ENCODE measurements at places on chromosomes 3 and 15. TPM values are rescaled to one million over a fixed set of nuclear protein-coding genes. Genes with fewer than 3 reads are reported as not detected.

The LRRN1 gene
- total RNA-seq = not detected

The PLSCR4 gene
- 6.5 TPM for total RNA-seq

The GTF2E1 gene
- 17.0 TPM for total RNA-seq

The PLCH1 gene
- total RNA-seq = 0.97 TPM

The IRAK2 gene
- total RNA-seq = 26.4 TPM

The TUSC7 gene
- not detected for total RNA-seq

The BNC1 gene
- 0.47 TPM for total RNA-seq

The COLQ gene
- 0.45 TPM for total RNA-seq

The GOLGA6C gene
- total RNA-seq = not detected

The SST gene
- not detected for total RNA-seq

The KLHL40 gene
- not detected for total RNA-seq

The CPLX3 gene
- total RNA-seq = 0.05 TPM

The CPN2 gene
- not detected for total RNA-seq

The NSUN3 gene
- 8.3 TPM for total RNA-seq

The ATP10A gene
- 7.3 TPM for total RNA-seq

The KLHDC8B gene
- 4.3 TPM for total RNA-seq

The C3orf49 gene
- total RNA-seq = not detected

The GCSAM gene
- not detected for total RNA-seq

The SAMD7 gene
- total RNA-seq = not detected

The LIPH gene
- 6.2 TPM for total RNA-seq

The C3orf20 gene
- total RNA-seq = 0.05 TPM

The GOLGA8Q gene
- 0.18 TPM for total RNA-seq

The VPS18 gene
- total RNA-seq = 18.3 TPM

The CXCR6 gene
- not detected for total RNA-seq

The HMCES gene
- 45.0 TPM for total RNA-seq

The PAQR5 gene
- 88.0 TPM for total RNA-seq

The IQSEC1 gene
- 12.3 TPM for total RNA-seq

The FEZF2 gene
- not detected for total RNA-seq

The MYL3 gene
- not detected for total RNA-seq

The UNC13C gene
- total RNA-seq = not detected

The FBXO40 gene
- total RNA-seq = not detected

The FAM131A gene
- 10.7 TPM for total RNA-seq

The NEO1 gene
- total RNA-seq = 28.9 TPM

The KIF7 gene
- 3.5 TPM for total RNA-seq

The GPD1L gene
- total RNA-seq = 16.2 TPM

The CLDN11 gene
- 0.20 TPM for total RNA-seq

The MORC1 gene
- not detected for total RNA-seq

The PDCD7 gene
- total RNA-seq = 26.2 TPM

The ANKRD34C gene
- not detected for total RNA-seq

The CYP1A2 gene
- not detected for total RNA-seq

The CCR3 gene
- total RNA-seq = not detected

The PLA2G4F gene
- total RNA-seq = not detected

The SNX22 gene
- total RNA-seq = 0.90 TPM

The TRH gene
- not detected for total RNA-seq

The RETNLB gene
- total RNA-seq = not detected

The HESX1 gene
- 0.33 TPM for total RNA-seq

The CCR2 gene
- not detected for total RNA-seq
